Trophoblast cell (in vitro differentiated cells and primary cell): ENCODE measurements at places on chromosomes 6 and 20.

DNA sequence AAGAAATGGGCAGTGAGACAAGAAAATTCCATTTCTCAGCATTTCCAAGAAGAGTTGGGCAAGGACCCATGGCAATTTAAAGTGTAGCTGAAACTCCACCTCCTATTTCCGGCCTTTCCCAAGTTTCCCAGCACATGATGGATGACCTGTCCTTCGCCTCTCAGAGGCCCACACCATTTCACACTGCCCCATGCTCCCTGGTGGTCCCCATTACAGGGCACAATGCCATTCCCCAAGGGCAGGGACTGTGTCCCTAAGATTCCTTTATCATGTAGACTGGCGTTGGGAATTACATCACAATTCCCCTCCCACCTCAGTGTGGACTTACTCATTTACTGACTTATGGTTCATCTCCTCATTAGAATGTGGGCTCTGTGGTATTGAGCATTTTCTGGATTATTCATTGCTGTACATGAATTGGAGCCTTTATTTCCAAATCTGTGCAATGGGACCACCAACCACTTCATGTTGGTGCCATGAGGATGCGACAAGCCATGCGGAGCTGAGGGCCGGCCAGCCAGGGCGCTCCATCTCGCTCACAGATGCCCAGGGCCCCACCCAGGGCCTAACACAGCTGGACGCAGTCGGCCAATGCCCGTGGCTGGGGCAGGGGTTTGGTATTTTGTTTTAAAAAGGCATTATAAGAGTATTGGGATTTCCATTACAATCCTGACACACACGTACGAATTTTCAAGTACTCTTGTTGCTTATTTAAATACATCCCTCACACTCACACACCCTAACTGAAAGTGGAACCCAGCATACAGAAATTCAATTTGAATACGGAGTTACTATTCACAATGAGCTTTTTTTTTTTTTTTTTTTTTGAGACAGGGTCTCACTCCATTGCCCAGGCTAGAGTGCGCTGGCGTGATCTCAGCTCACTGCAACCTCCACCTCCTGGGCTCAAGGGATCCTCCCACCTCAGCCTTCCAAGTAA is 5.4 kb downstream of the ACSS1 start:
- DNase-seq = no peak

DNA sequence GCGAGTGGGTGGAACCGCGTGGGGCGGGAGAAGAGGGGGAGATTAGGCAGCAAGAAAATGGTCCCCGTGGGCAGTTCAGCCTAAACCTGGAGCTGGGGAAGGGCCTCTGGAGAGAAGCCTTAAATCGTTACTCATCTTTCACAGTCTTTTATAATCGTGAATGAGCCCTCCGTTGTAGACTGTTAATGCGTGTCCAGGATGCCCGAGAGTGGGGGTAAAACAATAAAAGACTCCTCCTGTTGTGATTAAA is 11.0 kb upstream of the ELOVL5 start:
- DNase-seq = no peak

GRCh38 chr6:47587493-47587892 is 109.9 kb downstream of the CD2AP start:
- DNase-seq = peak; percentile 21

- DNase-seq = no peak
These were observed 339.9 kb upstream of the AGPAT4 start for GRCh38 chr6:161613711-161614110.

GRCh38 chr6:104656235-104656634 is 203.5 kb downstream of the HACE1 start:
- DNase-seq = no peak

- DNase-seq = no peak
These were observed 7.9 kb downstream of the ZC2HC1B start for GRCh38 chr6:143872201-143872600.
